B cell (primary cell): ENCODE measurements at places on chromosomes 12 and 14. TPM values are rescaled to one million over a fixed set of nuclear protein-coding genes. Genes with fewer than 3 reads are reported as not detected.
A peak's percentile ranks its signal among the peaks of the same experiment; 100 is the strongest.

DNA sequence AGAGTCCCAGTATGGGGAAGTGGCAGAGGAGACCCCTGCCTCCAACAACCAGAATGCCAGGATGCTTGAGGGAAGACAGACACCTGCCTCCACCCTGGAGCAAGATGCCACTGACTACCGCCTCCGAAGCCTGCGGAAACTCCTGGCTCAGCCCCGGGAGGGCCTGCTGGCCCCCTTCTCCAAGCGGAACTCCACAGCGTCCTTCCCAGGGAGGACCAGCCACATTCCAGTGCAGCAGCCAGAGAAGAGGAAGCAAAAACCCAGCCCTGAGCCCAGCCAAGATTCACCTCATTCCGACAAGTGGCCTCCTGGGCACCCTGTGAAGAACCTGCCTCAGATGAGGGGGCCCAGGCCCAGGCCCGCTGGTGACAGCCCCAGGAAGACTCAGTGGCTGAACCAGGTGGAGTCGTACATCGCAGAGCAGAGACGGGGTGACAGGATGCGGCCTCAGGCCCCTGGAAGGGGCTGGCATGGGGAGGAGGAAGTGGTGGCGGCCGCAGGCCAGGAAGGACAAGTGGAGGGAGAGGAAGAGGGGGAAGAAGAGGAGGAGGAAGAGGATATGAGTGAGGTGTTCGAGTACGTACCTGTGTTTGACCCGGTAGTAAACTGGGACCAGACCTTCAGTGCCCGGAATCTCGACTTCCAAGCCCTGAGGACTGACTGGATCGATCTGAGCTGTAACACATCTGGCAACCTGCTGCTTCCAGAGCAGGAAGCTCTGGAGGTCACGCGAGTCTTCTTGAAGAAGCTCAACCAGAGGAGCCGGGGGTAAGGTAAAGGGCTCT, 93.7 kb downstream of the B4GALNT3 start:
- H3K4me3 ChIP-seq = peak overlapping the region; percentile 40
- DNase-seq = no peak
- H3K27ac ChIP-seq = peak overlapping the region; percentile 37
- H3K36me3 ChIP-seq = no peaks in the 10 kb centered on the region
- no peaks in the 10 kb centered on the region for H3K27me3 ChIP-seq
- H3K4me1 ChIP-seq = no peaks in the 10 kb centered on the region

- H3K36me3 ChIP-seq = no peaks in the 10 kb centered on the region
- H3K4me1 ChIP-seq = no peaks in the 10 kb centered on the region
- H3K27ac ChIP-seq = no peak overlapping the region
- H3K4me3 ChIP-seq = no peak overlapping the region
- no peaks in the 10 kb centered on the region for H3K27me3 ChIP-seq
Measured at GRCh38 chr14:26845151-26845818, 247.5 kb upstream of the NOVA1 start.

GRCh38 chr14:104510794-104511611, 68.6 kb upstream of the C14orf180 start:
- H3K4me3 ChIP-seq = no peak overlapping the region
- H3K27ac ChIP-seq = no peak overlapping the region
- peaks cover 14% of the 10 kb centered on the region for H3K27me3 ChIP-seq
- H3K4me1 ChIP-seq = no peaks in the 10 kb centered on the region

- H3K4me1 ChIP-seq = no peaks in the 10 kb centered on the region
- H3K36me3 ChIP-seq = no peaks in the 10 kb centered on the region
- DNase-seq = no peak
- H3K4me3 ChIP-seq = no peak overlapping the region
- no peaks in the 10 kb centered on the region for H3K27me3 ChIP-seq
- H3K27ac ChIP-seq = no peak overlapping the region
Measured at GRCh38 chr14:51079085-51079484, 15.8 kb downstream of the TRIM9 start.

- H3K4me1 ChIP-seq = no peaks in the 10 kb centered on the region
- no peak overlapping the region for H3K27ac ChIP-seq
Measured at GRCh38 chr14:56243110-56243509, 124.9 kb downstream of the PELI2 start.

PRB2 gene
- not detected in 2 replicates for total RNA-seq
